ENCODE measurements at places on chromosomes 5 and 9.

DNA sequence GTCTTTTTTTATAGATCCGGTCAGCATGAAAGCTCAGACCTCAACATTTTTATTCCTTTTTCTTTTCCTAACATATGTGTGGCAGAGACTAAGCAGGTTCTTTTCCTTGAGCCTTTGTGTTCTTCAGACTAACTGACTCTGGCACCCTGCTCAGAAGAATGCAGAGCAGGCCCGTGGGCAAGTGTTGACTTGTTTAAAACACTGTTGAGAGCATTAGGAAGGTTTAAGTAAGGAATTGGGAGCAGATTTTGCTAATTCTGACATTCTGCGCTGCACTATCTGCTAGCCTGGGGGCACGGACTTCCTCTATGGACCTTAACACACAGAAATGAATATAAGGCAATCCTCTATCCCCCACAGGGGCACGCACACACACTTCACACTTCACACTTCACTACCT, 182.5 kb upstream of the PIK3R1 start:
- DNase-seq = no peak

DNA sequence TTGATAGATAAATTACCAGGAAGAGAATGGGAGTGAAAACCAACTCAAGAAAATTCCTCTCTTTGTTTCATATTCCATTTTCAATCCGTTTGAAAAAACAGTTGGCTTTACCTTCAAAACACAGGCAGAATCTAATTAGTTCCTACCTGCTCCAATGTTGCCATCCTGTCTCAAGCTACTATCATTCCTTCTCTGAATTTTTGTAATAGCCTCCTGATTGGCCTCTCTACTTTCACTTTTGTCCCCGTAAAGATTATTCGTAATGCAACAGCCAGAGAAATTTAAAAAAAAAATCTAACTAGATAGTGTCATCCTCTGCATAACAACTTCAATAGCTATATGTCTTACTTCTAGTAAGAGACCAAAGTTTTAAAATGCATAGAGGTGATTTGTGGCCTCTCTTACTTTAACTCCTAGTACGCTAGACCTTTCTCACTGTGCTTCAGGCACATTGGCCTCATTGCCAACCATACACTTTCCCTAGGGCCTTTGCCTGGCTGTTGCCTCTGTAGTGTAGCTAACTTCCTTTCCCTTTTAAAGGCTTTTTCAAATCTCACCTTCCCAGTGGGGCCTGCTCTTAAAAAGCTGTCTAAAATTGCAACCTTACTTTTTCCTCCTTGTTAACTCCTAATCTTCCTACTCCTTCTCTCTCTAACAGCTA, 311.3 kb upstream of the GRIN3A start:
- DNase-seq = no peak

DNA sequence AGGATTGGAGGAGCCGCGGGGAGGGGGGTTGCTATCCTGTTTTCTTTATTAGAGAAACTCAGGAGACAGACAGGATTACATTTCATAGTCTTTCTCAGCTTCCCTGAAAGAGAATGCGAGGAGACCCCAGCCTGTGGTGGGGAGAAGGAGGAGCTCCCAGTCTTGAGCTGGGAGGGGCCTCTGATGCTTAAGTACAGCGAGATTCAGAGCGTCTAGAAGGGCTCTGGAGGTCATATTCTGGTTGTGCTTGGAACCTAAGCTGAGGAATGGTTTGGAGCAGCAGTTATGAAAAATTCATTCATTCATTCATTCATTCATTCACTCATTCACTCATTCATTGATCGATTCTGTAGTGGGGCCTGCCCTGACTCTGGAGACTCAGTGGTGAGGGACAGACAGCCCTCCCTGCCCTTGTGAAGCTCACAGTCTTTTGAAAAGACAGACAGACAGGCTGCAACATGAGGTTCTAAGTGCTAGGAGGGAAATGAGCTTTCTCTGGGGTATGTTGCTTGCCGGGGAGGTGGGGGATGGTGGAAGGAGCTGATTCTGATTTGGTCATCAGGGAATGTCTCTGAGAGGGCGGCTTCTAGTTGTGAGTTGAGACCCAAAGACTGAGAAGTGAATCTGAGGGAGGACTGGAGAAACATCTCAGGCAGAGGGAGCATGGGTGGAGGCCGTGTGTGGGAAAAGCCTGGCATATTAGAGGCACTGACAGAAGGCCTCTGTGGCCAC, 2.5 kb upstream of the SPRY4 start:
- DNase-seq = no peak

DNA sequence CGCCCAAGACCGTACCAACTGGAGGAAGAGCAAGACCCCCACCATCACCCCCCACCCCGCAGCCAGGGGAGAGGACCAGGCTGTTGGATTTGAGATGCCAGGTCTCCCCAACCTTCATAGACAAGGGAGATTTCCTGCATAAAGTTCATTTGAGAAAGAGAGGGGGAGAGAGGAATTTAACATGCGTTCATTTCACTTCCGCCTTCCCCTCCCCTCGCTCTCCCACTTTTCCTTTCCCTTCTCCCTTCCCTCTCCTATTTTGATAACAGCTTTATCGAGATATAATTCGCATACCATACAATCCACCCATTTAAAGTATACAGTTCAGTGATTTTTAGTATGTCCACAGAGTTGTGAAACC, 4.2 kb upstream of the NKX2-5 start:
- DNase-seq = no peak

GRCh38 chr9:131942146-131942720, 137.4 kb downstream of the MED27 start:
- peak; percentile 59 for DNase-seq

GRCh38 chr9:125856331-125856730, 109.2 kb downstream of the PBX3 start:
- DNase-seq = no peak

DNA sequence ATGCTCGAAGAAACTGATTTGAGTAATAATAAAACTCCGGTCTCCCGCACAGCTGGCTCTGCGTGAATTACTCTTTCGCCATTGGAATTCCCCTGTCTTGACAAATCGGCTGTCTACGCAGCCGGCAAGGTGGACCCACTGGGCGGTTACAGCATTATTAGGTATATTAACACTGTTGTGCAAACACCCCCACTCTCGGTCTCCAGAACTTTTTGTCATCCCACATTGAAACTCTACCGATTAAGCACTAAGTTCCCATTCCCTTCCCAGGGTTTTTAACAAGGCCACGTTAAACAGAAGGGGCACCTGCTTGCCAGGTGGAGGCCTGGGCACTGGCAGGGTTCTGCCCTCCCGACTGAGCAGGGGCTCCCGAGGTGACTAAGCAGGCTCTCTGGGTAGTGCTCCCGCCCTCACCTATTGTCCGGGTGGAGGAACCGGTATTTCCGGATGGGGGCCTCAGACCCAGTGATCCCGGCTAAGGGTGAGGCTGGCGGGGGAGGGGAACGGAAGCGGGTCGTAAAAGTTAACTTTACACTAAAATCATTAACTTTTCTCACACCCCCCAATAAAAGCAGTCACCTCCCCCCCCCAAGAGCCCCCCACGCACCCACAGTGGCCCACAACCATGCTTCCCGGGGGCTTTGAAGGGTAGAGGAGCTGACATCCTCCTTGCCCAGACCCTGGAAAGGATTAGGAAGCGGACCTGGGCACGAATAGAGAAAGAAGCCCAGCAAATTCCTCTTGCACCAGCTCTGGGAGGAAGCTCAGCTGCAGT, 53.5 kb upstream of the TJP2 start:
- DNase-seq = no peak

DNA sequence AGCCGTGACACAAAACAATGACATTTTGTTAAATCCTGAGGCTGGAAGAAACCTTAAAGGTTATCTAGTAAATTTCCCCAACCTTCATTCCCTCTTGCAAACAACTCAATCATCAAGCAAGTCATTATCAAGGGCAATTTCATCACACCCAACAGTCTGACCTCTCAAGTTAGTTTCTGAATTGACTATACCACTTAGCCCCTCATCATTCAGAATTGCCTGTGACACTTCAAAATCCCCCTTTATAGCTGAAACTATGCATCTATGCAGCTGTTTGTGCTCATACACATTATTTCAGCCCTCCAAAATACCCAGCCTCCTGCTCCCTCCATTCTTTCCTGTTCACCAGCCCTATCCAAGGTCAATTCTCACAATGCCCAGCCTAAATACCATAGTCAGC, 24.6 kb downstream of the LPAR1 start:
- DNase-seq = no peak

- DNase-seq = no peak
These were observed 216.2 kb downstream of the FANCC start for GRCh38 chr9:95101326-95101725.

DNA sequence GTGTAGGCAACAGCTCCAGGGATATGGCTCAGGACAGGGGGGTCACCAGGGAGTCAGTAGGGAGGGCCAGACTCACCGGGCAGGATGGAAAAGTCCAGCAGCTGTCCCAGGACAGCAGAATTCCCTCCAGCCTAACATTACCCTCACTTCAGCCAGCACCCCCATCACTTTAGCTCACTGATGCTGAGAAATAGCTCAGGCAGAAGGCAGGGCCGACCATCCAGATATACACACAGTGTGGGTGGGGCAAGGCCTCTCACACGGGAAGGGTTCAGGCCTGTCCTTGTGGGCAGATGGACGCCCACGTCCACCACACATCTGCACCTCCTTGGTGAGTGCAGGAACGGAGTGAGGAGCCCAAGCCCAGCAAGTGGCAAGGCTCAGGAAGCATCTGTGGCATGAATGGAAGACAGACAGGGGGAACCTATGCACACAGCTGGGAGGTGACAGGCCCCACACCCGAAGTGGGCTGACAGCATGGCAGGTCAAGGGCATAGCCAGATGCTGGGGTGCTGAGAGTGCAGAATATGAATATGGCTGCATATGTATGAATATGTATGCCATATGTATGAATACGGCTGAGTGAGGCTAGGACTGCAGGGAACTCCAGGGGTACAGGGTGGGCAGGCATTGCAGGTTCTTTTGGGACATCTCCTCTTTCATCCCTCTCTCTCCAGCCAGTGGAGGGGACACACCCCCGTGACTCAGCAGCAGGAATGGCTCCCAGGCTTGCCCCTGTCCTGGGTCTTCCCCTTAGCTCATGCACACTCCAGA, 17.0 kb downstream of the BICD2 start:
- DNase-seq = no peak

- no peak for DNase-seq
These were observed 483.0 kb downstream of the SEMA5A start for GRCh38 chr5:9062873-9063272.

- DNase-seq = no peak
These were observed 32.9 kb downstream of the ROPN1L start for GRCh38 chr5:10474521-10475075.

GRCh38 chr5:138491284-138491648, 26.0 kb downstream of the EGR1 start:
- DNase-seq = no peak

DNA sequence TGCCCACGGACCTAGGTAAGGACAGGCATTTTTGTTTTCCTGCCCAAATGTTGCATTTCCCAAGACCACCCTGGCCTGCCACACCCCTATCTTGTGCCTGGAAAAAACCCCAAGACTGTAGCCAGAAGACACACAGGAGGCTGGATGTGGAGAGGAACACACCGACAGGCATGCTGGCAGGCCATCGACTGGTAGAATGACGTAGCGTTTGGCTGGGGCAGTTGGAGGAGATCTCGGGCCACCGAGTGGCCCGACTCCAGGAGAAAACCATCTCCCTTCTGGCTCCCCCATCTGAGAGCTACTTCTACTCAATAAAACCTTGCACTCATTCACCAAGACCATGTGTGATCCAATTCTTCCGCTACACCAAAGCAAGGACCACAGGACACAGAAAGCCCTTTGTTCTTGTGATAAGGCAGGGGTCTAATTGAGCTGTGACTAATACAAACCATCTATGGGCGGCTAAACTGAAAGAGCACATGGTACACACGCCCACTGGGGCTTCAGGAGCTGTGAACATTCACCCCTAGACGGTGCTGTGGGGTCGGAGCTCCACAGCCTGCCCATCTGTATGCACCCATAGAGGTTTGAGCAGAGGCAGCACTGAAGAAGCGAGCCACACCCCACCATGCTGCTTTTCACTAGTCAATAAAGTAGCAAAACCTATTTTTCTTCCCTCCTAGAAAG, 38.9 kb upstream of the N4BP3 start:
- no peak for DNase-seq

GRCh38 chr5:10288592-10289219, 19.0 kb downstream of the CMBL start:
- no peak for DNase-seq

DNA sequence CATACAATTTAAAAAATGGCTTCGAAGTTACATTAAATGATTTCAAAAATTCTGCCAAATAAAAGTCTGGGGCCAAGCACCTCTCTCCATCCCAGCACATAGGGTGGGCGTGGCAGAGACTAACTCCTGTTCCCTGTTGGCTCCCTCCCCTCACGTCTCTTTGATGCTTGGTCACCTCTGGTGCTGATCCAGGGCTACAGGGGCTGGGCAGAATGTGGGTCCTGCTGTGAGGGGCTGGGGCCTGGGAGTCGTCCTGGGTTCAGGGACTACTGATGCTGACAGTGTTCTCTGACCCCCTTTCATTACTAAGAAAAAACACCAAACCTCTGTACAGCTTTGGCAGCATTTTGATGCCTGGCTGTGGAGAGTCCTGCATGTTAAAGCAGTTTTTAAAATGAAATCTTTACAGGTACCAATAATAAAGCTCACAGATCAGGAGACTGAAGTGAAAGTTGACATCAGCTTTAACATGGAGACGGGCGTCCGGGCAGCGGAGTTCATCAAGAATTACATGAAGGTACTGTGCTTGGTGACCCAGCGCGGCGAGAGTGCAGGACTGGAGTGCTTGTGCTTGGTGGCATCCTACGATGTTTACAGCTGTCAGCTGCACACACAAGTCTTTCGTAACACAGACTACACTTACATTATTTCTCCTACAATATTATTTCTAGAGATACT, 29.0 kb downstream of the TENT4A start:
- no peak for DNase-seq

DNA sequence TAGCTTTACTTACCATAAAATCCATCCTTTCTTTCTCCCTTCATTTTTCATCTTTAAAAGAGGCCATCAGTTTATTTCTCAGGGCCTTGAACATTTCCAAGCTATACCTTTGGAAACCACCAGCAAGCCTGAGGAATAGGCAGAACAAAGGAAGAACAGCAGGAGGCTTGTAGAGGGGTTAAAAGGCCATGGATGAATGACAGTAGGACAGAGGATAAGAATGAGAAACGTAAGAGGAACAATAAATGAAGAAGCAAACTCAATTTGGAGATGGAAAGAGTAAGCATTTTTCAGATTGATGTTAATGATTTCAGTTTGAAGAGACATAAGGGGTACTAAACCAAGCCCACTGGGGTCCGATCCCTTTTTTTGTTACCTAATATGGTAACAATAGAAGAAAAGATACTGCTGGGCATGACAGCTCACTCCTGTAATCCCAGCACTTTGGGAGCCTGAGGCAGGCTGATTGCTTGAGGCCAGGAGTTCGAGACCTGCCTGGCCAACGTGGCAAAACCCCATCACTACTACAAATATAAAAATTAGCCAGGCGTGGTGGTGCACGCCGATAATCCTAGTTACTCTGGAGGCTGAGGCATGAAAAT, 106.6 kb upstream of the NMUR2 start:
- DNase-seq = no peak

- DNase-seq = no peak
These were observed 5.4 kb downstream of the IL4 start for GRCh38 chr5:132679166-132679565.

- DNase-seq = no peak
These were observed 69.6 kb downstream of the ANKRD33B start for GRCh38 chr5:10633271-10634049.

Data from inflammatory macrophage treated with lipopolysaccharide for 1 hour (primary cell).